Astrocyte of the spinal cord (primary cell): ENCODE measurements at places on chromosomes 5 and 9.
A peak's percentile ranks its signal among the peaks of the same experiment; 100 is the strongest.

GRCh38 chr9:91174772-91175171 lies 186.9 kb downstream of the AUH start:
- no peak for DNase-seq

- DNase-seq, result no peak
Measured at GRCh38 chr9:126317513-126317912, 9.1 kb upstream of the MVB12B start.

DNA sequence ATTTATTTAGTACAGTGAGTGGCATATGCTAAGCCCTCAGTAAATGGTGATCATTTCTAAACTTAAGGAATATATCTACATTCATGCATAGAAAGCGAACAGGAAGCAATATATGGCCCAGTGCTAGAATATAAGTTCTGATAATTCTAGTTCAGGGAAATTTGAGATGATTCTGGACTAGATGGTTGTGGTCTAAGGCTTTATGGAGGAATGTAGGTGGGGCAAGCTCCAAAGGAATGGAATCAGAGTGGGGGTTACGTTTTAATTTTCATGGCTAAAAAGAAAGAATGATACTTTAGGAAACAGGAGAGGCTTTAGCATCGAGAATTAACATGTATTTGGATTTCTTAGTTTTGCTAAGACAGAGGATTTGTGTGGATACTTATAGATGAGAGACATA lies 56.1 kb downstream of the MTREX start:
- peak; percentile 42 for DNase-seq

DNA sequence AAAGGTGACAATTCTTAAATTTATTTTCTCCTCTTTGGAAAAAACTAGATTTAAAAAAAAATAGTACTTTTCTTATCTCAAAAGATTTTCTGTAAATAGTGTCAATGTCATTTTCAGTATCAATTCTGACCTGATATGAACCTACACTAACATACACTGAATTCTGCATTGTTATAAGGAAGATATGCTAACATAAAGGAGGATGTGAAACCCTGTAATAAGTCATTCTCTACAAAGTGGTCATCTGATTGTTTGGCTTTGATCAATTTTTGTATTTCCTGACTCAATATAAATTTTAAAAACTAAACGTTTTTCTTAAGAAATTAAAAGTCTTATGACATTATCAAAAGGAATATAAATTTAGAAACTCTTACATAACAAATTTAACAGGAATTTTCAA lies 233.6 kb upstream of the EDIL3 start:
- no peak for DNase-seq

GRCh38 chr5:32679218-32679617 lies 31.9 kb upstream of the NPR3 start:
- DNase-seq, result no peak

DNA sequence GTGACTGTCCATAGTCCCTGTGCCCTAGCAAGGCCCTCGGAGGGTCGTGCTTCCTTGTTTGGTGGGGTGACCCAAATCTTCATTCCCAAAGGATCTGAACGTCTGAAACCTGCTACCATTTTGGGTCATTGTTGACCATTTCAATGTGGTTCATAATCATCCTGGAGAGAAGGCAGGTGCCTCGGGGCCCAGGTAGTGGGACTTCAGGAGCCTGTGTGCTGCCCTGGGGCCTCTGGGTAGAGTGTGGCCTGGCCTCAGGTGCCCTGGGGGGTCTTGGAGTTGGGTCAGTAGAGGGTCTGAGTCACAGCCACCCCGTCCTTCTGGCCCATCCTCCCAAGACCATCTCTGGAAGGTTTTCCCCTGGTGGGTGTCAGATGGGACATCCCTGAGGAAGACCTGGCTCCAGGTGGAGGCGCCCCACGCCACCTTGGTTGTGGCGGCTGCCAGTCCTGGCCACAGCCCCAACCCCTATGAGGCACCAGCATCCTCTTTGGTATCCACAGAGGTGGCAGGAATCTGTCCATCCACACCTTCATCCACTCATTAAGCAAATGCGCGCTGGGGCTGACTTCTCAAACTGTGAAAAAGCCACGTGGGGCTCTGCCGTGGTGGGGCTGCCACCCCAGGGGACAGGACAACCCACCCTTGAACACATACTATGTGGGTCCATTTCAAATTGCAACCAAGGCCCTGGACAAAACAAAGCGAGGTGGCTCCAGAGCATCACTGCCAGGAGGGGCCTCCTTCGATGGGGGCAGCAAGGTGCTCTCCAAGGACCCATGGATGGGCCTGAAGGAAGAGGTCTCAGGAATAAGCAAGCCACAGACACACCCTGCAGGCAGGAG lies 41.6 kb upstream of the FCN1 start:
- no peak for DNase-seq

GRCh38 chr5:33381243-33381642 lies 59.5 kb upstream of the TARS1 start:
- no peak for DNase-seq

DNA sequence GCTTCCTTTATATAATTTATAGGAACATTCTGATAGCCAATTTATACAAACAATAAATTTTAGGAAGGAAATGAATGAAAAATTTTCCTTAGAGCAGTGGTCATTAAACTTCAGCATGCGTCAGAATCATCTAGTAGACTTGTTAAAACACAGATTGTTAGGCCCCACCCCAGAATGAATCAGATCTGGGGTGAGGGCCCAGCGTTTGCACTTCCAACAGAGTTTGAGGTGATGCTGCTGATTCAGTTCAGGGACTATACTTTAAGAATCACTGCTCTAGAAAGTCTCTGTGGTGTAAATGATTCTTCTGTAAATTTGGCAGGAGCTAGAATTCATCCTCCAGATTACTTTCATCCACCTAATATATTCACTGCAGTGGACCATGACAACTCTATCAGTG lies 80.4 kb downstream of the SLC12A2 start:
- peak; percentile 89 for DNase-seq

GRCh38 chr5:22970491-22970890 lies 117.3 kb upstream of the CDH12 start:
- no peak for DNase-seq

DNA sequence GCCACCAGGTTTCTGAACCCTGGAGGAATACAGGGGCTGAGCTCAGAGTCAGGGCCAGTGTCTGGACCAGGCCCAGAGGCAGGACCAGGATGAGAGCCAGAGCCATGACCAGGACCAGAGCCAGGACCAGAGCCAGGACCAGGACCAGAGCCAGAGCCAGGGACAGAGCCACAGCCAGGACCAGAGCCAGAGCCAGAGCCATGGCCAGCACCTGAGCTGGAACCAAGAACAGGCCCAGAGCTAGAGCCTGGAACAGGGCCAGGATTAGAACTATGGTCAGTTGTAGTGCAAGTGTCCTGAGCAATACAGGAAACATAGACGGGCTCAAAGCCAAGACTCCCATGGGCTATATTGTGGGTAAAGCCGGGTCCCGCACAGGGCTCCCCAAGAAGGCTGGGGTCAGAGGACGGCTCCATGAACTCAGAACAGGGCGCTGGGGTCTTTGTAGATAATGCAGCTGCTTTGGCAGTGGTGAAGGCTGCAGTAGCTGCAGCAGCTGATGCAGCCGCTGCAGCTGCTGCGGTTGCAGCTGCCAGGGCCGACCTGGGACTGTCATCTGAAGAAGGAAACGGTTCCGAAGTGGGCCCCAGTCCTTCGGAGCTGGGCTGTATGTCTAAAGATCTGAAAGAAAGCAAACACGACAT lies 559 bp downstream of the SPAG8 start:
- no peak for DNase-seq

DNA sequence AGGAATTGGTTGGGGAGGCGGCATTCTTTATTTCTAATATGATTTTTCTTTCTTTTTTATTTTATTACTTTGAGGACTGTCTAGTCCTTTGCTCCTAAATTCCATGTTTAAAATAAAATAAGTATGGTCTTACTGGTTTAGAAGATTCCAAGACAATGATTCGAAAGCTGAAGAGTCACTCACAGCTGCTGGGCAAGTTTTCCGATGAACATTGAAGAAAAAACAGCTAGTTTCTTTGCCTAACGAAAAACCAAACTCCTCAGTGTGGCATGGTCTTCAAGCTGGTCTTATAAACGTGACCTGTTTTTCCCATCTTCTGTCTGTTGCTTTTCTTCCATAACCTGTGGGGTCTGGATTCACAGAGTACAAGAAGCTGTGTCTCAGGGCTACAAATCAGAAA lies 25.1 kb downstream of the ZNF474 start:
- DNase-seq, result no peak

DNA sequence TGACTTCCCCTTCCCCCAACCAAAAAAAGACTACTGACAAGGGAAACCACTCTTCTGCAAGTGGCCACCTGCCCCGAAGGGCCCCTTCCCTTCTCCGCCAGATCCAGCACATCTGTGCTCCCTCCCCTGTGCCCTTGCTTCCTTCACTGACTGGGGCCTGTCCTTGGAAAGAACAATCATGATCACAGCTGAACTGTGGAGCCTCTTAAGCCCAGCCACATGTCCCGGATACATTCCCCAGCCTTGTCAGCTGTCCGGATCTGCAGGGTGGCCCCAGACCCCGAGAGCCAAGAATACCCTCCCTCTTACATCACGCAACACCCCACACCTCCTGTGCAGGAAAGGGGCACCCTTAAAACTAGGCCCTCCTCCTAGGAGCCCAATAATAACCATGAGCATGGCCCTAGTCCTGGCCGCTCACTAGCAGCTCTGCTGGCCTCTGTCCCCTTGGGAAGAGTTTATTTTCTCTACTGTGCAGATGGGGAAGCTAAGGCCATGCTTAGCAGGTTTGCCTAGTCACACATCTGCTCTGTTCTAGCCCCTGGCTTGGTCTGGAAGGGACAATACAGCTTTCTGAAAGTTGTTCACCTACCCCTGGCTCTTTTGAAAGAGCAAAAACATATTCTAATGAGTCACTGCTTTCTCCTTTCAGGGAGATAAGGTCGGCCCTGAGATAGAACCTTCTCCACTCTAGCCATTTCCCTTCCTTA lies 3.8 kb downstream of the SPRY4 start:
- peak; percentile 30 for DNase-seq

DNA sequence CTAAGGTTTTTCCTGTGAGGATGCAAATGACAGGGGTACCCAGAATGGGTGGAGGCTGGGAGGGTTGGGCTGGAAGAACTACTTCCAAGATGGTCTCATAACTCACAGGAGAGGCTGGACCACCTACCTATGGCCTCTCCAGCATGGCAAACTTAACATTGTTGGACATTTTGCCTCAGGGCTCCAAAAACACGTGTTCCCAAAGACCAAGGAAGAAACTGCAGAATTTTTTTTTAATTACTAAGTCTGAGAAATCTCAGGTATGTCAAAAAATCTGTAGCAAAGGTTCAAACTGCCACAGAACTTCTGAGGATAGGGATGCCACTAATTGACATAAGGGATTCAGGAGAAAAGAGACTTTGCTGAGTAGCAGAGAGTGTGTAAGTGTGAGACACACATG lies 270.8 kb downstream of the NNT start:
- DNase-seq, result no peak

DNA sequence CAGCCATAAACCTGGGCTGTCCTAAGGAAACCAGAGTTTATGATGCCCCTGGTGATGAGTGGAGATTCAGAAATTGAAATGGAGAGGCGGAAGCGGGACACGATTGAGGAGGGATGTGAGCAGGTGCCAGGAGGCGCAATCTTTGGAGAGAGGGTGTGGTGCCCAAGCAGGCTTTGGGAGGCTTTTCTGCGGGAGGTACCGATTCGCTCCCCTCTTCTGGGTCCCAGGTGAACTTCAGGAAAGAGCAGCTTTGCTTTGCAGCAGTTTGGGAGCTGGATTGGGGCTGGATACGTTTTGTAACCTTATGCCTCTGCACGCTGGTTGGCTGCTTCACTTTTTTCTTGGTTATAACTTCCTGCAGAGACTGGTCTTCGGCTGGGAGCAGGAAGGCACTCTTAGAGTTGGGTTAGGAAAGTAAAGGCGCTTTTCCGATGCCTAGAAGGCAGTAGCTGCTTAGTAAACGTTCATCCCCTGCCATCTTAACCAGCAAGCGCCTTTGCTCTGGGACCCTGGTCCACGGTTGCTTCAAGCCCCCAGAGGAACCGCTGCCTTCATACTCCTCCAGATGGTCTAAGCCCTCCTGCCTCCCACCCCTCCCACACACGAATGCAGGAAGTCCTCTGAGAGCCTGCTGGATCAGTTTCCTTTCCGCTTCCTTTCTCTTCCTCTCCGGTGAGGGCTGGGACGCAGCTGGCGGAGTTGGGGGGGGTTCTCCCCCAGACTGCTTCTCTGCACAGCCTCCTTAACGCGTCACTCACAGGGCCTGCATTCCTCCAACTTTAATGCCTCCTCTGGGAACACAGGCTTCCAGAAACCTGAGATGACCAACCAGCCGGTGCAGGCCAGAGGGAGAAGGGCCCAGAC lies 15.2 kb upstream of the NEK6 start:
- peak; percentile 36 for DNase-seq

DNA sequence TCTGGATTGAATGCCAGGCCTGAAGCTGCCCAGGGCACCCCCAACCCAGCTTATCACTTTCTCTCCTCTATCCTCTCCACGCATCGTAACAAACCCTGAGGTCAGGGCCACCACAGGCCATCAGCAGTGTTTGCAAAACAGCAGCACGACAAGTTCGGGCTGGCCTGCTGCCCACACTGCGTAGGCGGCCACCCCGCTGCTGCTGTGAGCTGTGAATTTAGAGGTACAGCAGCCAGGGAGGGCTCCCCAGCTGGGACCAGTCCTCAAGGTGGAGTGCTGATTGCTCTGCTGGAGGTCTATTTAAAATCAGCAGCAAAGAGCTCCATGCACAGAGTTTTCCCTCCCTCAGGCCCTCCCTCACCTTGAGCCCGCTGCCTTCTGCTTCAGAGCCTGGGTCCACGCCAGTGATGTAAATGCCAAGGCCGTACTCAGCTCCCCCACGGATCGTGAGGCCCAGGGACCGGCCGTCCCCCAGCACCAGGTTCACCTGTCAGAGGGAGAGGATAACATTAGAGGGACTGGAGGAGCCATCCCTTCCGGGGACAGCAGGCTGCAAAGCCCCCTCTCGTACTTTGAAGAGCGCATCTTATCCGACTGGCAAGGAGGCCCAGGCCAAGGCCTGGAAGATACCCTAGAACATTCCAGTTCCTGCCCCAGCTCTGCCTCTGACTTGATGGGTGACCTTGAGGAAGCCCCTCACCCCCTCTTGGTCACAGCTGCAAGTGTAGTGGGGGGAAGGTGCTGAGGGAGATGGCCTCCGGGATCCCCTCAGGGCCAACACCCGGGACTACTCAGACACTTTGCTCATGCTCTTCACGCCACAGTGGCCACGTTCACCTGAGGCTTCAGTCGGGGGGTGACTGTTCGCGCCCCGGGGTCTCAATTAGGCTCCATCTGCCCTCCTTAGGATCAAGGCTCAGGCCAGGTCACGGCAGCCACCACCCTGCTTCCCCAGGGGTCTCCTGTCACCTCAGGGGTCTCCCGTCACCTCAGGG lies 39.1 kb downstream of the WHRN start:
- no peak for DNase-seq
